CD4-positive, alpha-beta memory T cell (primary cell): ENCODE measurements at places on chromosomes 1 and 21. TPM values are rescaled to one million over a fixed set of nuclear protein-coding genes. Genes with fewer than 3 reads are reported as not detected.

Gene C8B
- not detected for total RNA-seq

Gene HMCN1
- 0.19 TPM for total RNA-seq

Gene HAPLN2
- not detected for total RNA-seq

Gene OR2L8
- total RNA-seq: 0.69 TPM

Gene NFYC
- total RNA-seq: 73.6 TPM

Gene GFI1
- total RNA-seq: 33.2 TPM

Gene RGSL1
- total RNA-seq: not detected
